Stimulated activated CD8-positive, alpha-beta memory T cell treated with anti-CD3 and anti-CD28 coated beads, Interleukin-2, amount 100 ng/mL, for 1 hour (primary cell): ENCODE measurements at places on chromosomes 11 and 22.
A peak's percentile ranks its signal among the peaks of the same experiment; 100 is the strongest.

- no peak for DNase-seq
Measured at GRCh38 chr11:27451244-27451965, 21.2 kb downstream of the LGR4 start.

DNA sequence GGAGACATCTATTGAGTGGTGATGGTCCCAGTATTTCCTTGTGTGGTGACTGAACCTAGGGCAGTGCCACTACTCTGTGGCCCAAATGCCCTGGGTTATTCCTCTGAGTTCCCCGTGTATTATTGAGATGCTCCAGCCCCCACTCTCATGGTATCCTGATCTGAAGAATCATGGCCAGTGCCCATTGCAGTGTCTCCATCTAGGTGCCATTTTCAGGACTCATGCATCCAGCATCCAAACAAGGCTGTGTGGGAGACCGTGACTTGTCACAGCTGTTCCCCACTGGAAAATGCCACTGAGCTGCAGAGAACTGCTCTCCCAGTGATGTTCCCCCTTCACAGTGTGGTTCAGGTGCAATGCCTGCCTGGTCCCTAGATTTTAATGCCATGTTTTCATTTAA lies 24.7 kb downstream of the GGTLC2 start:
- DNase-seq: no peak

DNA sequence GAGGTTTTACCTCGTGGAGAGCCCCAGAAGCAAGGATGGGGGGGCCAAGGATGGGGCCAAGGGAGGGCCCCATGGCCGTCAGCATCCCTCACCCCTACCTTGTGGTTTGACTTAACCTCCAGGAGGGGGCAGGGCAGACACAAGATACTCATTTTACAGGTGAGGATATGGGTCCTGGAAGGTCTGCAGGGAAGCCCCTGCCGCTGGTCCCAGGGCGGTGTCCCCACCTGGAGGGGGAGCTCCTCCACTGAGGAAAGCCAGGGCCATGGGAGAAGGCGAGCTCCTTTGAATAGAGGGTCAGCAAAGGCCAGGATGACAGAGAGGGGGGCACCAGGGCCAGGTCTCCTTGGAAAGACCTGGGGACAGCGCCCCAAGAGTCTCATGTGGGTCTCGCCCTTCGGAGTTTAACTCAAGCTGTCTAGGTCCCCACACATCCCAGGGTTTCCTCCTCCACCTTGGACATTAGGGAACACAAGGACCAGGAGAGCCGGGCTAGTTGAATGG lies 5.9 kb upstream of the ADORA2A start:
- no peak for DNase-seq

DNA sequence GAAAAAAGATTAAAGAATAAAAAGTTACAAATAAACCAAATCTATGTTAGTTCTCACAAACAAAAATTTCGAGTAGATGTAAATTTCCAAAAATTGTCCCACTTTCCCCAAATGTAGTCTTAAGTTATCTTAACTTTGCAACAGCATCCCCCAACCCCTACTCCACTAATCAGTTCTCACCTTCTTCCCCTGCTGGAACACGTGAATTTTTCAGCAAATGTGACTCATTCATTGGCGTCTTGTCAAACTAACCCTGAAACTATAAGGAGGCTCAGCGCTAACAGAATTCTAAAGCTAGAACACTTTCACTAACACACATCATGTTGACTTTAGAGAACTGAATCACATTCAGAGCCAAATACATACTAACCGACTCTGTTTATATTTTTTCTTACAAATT lies 46.1 kb downstream of the PHF21A start:
- no peak for DNase-seq

DNA sequence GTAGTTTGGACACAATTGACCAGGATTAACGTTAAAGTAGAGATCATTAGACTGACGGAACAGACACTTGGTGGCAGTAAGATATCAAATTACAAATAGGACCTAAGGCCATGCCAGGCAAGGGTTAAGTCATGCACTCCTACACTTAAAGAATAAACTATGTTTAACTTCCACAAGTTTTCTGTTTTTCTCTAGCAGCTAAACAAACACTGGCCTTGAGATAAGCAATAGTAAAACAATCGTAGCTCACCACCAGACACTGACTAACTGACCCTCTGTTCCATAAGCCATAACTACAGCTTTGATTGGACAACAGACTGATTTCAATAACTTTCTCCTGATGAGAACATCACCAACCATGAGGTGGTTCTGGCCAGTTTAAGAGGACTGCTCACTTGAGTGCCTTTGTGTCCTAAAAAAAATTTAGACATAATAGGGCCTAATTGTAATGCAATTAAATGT lies 2.0 kb upstream of the CEP126 start:
- no peak for DNase-seq

DNA sequence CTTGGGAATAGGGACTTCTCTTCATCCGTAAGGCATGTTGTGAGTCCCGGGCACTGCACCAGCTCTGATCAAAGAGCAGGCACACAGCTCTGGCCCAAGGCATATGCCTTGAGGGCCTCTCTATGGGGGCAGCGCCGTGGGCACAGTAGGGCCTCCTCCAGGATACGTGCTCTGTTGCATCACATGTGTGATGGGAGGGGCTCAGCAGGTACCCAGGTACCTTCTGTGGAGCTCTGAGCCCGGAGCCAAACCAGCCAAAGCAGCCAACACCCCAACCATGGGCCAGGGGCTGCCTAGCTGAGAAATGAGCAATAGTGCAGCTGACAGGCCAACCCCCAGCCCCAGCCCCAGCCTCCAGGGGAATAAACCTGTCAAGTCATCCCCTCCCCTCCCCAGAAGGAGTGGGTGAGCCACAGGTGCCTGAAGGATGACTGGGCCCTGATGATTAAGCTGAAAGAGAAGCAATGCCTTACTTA lies 79.7 kb upstream of the SHISAL1 start:
- no peak for DNase-seq

DNA sequence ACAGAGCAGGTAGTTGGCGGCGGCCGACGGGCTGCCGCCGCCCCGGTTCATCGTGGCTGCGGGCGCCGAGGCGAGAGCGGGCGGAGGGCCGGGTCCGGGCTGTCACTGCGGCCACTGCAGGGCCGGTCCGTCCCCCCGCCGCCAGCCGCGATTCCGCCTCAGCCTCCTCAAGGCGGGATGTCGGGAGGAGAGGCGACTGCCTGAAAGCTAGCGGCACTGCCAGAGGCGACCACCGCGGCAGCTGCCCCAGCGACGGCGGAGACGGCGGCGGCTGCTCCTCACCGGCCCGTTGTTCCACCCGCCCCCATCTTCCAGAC lies 234 bp downstream of the SESN3 start:
- no peak for DNase-seq

- DNase-seq: no peak
Measured at GRCh38 chr11:79212741-79213190, 228.1 kb downstream of the TENM4 start.

GRCh38 chr22:24230911-24231656 lies 13.8 kb downstream of the GGT5 start:
- peak; percentile 30 for DNase-seq
